ENCODE measurements at places on chromosomes 7 and 10.

GRCh38 chr7:69228212-69228811, 370.0 kb upstream of the AUTS2 start:
- DNase-seq: no peak

DNA sequence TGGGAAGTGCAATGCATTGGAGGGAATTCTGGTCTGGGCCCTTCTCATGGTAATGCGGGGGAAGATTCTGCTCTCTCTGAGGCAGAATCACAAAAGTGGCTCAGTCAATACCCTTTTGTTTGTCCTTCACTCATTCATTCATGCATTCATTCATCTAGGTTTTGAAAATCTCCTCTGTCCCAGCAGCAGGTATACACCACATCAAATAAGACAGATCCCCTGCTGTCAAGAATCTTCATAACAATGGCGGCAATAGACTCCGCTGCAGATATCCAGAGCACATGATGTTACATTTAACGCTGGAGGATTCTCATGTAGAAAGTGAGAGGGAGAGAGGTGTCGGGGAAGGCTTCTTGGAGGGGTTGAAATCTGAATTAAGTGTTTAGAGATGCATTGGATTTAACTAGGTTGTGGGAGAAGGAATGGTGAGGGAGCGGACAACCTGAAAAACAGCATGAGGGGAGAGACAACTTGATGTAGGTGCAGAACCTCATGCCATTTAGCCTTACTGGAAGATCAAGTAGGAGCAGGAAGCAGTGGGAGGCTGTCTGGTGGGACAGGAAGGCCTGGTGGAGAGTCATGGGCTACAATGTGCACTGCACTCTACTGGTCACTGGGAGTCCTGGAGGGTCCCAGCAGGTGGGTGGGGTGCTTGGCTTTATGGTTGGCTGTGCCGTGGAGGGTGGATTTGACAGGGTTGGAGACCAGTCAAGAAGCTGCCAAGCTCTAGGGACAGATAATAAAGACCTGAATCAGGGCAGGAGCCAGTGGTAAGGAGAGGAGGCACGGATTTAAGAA, 5.2 kb upstream of the FAM180A start:
- DNase-seq: no peak

DNA sequence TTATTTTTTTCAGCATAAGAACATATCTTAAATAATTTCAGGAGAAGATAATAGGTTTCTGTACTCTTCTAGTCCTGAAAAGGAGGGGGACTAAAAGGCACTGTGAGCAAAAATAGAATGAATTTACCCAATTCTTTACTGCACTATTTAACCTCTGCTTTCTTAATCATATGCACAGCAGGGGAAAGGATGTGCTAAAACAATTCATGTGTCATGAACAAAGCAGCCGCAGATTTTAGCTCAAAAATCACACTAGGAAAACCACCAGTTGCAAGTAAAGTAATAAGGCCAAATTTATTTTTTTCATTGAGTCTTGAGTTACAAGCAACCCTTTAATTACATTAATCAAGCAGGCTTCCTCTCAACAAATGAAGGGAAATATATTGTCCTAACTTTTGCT, 80.1 kb downstream of the CABCOCO1 start:
- DNase-seq: no peak

DNA sequence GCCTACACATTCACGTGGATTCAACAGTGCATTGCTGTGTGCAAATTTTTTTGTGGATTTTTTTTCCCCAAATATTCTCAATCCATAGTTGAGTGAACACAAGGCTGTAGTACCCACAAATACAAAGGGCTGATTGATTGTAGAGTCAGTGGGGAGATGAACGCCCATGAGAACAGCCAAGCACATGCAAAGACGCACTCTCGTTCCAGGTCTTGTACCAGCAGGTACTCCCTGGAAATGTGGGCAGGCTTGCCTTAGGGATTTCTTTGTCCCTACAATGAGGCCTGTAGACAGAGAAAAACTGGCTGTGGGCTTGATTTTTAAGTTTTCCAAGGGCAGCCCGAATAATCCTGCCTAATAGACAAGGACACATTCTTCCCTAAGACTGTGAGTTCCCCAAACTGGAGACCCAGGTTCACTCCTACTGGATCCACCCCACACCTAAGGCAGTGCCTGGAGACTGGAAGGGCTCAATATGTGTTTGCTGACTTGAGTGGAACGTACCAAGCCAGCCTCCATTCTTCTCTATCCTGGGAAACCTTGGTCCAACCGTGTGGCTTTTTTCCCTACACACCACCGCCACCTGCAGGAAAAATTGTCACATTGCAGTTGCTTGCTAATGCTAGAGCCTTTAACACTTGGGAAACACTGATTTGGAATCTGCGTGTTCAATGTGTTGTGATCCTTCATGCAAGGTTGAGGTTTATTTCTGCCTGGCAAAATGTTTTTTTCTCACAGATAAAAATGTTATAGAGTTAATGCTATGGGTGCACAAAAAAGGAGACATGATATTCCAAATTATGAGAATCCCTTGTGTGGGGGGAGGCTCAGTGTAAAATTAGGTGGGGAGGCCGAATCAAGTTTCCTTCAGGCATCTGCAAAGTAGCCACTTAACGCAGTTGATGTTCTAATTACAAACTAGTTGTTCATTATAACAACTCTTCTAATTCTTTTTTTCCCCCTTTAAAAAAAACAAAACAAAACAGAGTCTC, 49.3 kb downstream of the PPP1R17 start:
- DNase-seq: peak; percentile 64

DNA sequence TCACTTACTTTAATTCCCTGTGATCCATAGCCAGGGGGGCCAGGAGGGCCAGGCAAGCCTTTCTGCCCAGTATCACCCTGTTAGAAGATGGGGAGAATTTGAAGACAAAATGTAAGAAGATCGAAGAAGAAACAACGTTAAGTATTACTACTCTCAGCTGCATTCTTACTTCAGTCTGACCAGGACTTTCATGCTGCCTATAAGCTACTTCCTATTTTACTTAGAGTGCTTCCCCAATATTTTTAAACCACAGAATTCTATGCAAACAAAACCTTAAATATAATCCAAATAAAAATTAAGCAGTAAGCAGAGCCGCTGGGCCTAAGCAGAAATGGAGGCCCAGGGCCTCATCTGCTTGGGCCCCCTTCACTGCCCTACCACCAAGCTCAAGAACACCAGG, 117.8 kb downstream of the COL28A1 start:
- DNase-seq: no peak

- peak; percentile 78 for DNase-seq
These were observed 8.1 kb downstream of the PDE1C start for GRCh38 chr7:32062150-32062549.

DNA sequence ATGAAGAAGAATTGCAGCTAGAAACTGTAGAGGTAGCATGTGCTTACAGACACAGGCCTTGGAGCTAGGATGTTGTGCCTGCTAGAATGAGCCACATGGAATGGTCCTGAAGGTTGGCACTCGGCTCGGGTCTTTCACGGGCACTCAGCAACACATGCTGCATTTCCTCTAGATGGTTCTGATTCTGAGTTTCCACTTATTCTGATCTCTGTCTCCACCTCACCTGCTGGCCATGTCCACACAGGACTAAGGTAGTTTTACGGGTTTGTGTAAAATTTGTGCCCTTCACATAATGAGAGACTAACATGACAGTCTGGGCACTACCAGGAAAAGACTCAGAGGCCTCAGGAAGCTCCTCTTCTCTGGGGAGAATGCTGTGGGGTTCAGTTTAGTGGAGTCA, 444.8 kb upstream of the MKI67 start:
- DNase-seq: no peak

DNA sequence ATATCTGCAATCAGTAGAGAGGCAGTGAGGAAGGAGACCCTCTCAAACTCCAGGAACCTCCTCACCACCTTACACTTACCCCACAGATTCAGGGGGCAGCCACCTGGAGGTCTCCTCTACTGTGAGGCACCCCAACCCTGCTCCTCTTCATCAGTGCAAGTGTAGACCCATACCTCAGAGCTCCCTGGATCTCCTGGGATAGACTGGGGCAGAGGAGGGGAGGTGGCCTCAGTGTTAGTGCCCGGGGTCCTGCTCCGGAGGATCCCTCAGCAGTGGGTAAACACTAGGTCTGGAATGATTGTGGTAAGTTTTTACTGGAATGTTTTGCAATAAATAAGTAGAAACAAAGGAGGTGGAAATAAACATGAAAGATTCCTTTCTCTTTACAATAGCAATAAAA, 31.1 kb downstream of the ANTXRL start:
- no peak for DNase-seq

GRCh38 chr7:2805213-2805944, 38.7 kb downstream of the GNA12 start:
- DNase-seq: no peak

DNA sequence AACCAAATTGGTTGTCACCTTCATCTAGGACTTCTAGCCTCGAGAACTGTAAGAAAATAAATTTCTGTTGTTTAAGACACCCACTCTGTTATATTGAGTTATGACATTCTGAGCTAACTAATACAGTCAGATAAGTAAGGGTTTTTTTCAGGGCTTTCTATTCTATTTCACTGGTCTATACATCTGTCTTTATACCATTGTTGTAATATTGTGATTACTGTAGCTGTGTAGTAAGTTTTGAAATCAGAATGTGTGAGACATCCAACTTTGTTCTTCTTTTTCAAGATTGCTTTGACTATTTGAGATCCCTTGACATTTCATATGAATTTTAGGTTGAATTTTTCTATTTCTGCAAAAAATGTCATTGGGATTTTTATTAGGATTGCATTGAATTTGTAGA, 7.5 kb downstream of the IFIT1 start:
- DNase-seq: no peak

GRCh38 chr7:142603870-142604448, 145.3 kb upstream of the PRSS1 start:
- peak; percentile 66 for DNase-seq

DNA sequence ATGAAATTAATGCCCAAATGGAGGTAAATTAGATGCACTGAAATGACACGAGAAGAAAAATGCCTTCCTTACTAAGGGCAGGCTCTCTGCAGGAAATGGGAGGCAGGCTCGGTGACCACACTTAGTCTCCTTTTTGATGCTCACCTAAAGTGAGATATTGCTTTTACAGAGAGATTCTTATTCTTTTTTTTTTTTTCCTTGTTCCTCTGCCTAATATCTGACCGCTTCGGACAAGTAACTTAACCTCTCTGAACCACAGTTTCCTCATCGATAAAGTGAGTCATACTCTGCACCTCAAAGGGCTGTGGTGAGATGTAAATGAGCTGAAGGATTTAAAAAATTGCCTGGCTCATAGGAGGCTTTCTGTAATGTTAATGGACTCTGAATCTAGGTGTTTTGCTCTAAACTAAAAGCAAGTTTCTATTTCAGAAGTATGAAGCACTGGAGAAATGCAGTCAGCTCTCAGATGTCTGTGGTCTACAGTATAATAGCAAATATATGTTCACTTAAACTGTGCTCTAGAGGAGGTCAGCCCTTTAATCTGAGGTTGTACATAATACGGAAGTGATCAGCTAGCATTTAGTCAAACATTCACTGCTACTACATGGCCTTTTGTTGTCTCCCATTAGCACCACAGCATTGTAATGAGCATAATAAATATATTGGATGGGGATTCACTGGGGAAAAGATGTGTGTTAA, 23.2 kb downstream of the NKX2-3 start:
- DNase-seq: no peak

- DNase-seq: no peak
These were observed 14.5 kb downstream of the PYROXD2 start for GRCh38 chr10:98400482-98400881.

DNA sequence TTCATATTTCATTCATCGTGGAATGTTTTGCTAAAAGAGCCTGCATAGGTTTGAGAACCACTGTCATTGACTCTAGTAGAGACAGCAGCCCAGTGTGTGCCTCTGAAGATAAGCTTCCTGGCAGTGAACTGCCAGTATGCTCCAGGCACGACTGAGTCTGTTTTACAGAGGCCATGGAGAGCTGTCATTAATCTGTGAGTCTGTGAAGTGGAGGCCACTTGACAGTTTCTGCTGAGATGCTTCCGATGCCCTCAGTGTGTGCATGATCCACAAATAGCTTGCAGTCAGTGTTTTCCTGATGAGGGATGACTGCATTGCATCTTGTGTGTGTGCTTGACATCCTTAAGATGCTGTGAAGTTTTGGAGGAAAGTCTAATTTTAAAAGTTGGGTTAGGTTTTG, 162.2 kb downstream of the PFKFB3 start:
- no peak for DNase-seq

GRCh38 chr10:95941115-95941514, 33.3 kb downstream of the CC2D2B start:
- no peak for DNase-seq

GRCh38 chr7:18045171-18045570, 17.5 kb upstream of the PRPS1L1 start:
- DNase-seq: no peak

DNA sequence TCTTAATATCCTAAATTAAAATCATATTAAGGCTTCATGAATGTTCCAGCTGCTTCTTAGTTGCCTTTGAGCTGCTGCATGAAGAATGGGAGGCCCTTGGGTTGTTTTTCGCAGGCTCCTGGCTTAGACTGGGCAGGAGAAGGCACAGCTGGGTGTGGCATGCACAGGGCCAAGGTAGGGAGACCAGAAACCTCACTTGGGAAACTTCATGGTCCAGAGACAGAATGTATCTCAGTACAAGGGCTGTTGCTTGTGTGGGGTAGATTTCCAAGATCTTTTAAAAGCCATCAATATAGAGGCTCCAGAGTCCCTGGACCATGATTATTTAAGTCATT, 49.9 kb downstream of the BUB3 start:
- DNase-seq: no peak

DNA sequence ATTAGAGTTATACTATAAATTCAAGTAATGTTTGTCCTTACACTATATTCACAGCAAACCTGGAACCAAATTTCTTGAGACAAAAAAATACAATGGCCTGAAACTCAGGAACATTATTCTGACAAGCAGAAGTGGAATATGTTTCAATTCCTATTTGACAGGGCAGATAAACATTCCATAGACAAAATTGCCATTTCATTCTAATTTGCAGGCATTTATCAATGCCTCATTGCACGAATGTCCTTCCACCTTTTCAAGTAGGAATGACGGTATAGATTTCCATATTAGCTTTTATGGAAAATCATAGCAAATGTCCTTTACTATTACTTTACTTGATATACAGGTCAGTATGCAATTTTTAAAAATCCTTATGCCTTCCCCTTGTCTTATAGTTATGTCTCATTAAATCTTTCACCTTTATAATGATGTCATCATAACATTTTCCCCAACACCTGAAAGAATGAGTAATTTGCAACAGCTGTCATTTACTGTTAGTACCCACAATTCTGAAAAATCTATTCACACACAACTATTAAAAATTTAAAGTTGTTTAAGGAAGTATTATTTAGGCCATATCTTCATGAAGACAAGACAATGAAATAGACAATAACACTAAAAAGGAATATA, 299.7 kb upstream of the SEMA3C start:
- DNase-seq: no peak

DNA sequence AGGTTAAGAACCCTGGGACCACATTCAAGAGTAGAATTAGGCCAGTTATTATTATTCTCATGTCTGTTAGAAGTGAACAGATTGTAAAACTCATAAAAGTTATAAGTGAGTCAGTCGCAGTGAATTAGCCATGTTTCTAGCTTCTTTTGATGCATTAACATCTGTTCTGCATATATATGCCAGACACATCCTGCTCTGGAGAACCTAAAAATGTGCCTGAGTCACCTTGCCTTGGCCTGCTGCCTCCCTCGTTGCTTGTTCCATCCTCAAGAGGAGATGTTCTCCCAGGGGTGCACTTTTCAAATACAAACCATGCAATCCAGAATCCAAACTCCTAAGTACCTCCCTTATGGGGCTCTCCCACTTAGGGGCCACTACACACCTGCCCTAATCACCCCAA, 14.8 kb downstream of the TSPAN12 start:
- DNase-seq: no peak
